ENCODE measurements at places on chromosomes 13 and 19. TPM values are rescaled to one million over a fixed set of nuclear protein-coding genes. Genes with fewer than 3 reads are reported as not detected.

GADD45B gene
- 28.1 TPM for total RNA-seq

PSG7 gene
- not detected for total RNA-seq

CRX gene
- not detected for total RNA-seq

C19orf38 gene
- total RNA-seq = 0.26 TPM

VRK3 gene
- total RNA-seq = 19.8 TPM

CCDC8 gene
- 19.2 TPM for total RNA-seq

ZNF681 gene
- 0.31 TPM for total RNA-seq

ELANE gene
- total RNA-seq = 0.12 TPM

TDRD3 gene
- 23.9 TPM for total RNA-seq

CACNG8 gene
- 0.12 TPM for total RNA-seq

BAX gene
- 48.5 TPM for total RNA-seq

NOVA2 gene
- 0.13 TPM for total RNA-seq

LGALS4 gene
- total RNA-seq = not detected

CNMD gene
- not detected for total RNA-seq

ANGPTL4 gene
- 1.7 TPM for total RNA-seq

SMIM17 gene
- total RNA-seq = 0.13 TPM

ZNF682 gene
- total RNA-seq = 2.1 TPM

LHB gene
- not detected for total RNA-seq

CGB1 gene
- total RNA-seq = not detected

CA11 gene
- total RNA-seq = 1.1 TPM

C1QTNF9 gene
- total RNA-seq = not detected

KLK12 gene
- total RNA-seq = not detected

SIGLEC11 gene
- not detected for total RNA-seq

KLK2 gene
- total RNA-seq = not detected

EPSTI1 gene
- total RNA-seq = 1.9 TPM

FFAR3 gene
- total RNA-seq = not detected

TECR gene
- 22.3 TPM for total RNA-seq

GDF15 gene
- 41.1 TPM for total RNA-seq

FGF21 gene
- not detected for total RNA-seq

Measured in aortic smooth muscle cell (primary cell).